ENCODE measurements at places on chromosomes 16 and 17. TPM values are rescaled to one million over a fixed set of nuclear protein-coding genes. Genes with fewer than 3 reads are reported as not detected.

PAQR4 gene
- 11.9 TPM for total RNA-seq

KRTAP4-3 gene
- not detected for total RNA-seq

TBC1D26 gene
- 0.78 TPM for total RNA-seq

TBC1D3C gene
- not detected for total RNA-seq

TAC4 gene
- total RNA-seq, result not detected

SMARCE1 gene
- 137 TPM for total RNA-seq

NPIPB9 gene
- 2.6 TPM for total RNA-seq

CCL5 gene
- not detected for total RNA-seq

KRTAP9-1 gene
- total RNA-seq, result not detected

TOX3 gene
- total RNA-seq, result 0.86 TPM

DUSP3 gene
- total RNA-seq, result 36.4 TPM

C16orf96 gene
- 0.08 TPM for total RNA-seq

CDR2L gene
- 21.4 TPM for total RNA-seq

- no peak overlapping the region for H3K4me3 ChIP-seq
- H3K36me3 ChIP-seq, result peaks cover 45% of the 10 kb centered on the region
- H3K27ac ChIP-seq, result no peak overlapping the region
- no peaks in the 10 kb centered on the region for H3K4me1 ChIP-seq
- no peaks in the 10 kb centered on the region for H3K27me3 ChIP-seq
These were observed 36.4 kb downstream of the MBTPS1 start for GRCh38 chr16:84080378-84080777.

DNA sequence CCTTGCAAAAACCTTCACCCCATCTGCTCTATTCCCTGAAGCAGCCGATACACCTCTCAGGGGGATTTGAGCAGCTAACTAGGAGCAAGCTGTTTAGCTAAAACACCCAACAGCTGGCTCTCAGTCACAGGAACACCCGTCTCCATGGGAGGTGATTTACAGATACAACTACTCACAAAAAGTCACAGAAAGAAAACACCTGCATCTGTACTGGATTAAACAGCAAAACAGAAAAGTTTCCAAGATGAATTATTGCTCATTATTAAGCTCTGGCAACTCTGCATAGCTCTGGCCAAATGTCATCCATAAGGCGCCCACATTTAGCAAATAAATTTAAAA lies 22.3 kb downstream of the GJC1 start:
- H3K4me1 ChIP-seq, result peaks cover 12% of the 10 kb centered on the region
- H3K27ac ChIP-seq, result peak overlapping the region; percentile 5
- H3K36me3 ChIP-seq, result peaks cover 21% of the 10 kb centered on the region

DNA sequence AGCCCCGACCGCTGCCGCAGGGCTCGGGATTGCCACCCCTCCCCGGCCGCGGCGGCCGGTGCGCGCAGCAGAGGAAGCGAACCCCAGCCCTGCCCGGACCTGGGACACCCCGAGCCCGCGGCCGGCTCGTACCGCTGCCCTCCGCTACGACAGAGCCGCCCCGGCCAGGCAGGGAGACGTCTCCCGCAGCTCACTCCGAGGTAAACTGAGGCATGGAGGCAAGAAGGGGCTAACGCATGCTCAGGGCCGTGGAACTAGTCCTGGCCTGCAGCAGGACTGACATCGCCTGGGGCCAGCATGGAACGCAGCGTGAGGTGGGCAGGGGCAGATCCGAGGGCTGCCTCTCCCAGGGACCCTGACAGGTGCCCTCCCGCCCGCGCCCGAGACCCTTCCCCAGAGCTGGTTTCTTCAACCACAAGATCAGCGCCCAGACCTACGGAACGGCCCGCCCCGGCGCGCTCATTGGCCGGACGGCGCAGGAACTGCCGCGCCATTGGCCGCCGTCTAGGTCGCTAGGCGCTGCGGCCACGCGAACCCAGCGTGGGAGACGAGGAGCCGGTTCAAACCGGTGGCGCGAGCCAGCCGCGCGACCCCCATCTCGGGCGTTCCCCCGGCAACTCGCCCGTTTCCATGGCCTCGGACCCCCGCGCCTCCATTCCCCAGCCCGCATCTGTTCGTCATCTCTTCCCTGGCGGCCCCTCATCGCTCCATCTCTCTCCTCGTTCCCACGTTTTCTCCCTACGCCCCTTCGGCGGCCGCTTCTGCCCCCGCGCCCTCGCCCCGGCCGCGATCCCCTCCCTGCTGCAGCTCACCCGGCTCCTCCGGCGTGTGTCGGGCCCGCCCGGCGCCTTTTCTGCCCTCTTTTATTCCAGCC lies at the start of gene SLC43A2:
Gene SLC43A2, minus strand, starts transcription at position 853 of the 874 bp plus-strand sequence. CDS start 960 bp downstream, outside the sequence.
- DNase-seq, result peak; percentile 91
- peaks cover 16% of the 10 kb centered on the region for H3K4me1 ChIP-seq
- H3K36me3 ChIP-seq, result no peaks in the 10 kb centered on the region
- peak within 1 kb of the TSS; percentile 97 for H3K27ac ChIP-seq
- H3K27me3 ChIP-seq, result peaks cover 29% of the 10 kb centered on the region

GRCh38 chr16:57282510-57283213 lies 1.8 kb downstream of the PLLP start:
- DNase-seq, result no peak
- H3K27me3 ChIP-seq, result peaks cover 3% of the 10 kb centered on the region
- H3K4me3 ChIP-seq, result no peak overlapping the region
- H3K27ac ChIP-seq, result no peak overlapping the region

DNA sequence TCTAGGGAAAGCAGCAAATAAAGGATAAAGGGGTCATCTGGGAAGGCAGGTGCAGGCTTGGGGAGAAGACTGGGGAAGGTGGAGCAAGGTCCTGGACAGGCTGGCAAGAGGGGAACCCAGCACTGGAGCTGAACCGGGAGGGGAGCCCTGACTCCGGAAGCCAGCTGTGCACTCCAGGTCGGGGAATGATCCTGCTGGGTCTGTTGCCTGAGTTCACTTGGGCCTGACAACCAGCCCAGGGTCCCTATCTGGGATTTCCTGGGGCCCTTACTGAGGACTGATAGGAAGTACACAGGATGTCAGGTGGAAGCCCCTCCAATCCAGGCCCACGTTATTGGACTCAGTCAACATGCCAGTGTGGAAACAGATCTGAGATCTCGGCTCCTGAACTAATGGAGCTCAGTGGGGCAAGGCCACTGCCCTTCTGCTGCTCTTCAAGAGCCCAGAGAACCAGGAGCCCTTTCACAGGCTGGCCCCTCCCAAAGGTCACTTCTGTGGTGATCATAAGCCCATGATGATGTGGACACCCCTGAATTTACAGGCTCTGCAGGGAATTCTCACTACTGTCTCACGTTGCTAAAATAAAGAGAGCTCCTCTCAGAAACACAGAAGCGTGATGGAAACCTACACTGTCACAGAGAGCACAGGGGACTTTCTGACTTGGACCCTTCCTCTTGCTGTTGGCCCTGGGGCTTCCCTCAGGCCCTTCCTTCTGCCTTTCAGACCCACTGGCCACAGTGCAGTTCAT lies 19.9 kb upstream of the PITPNM3 start:
- H3K36me3 ChIP-seq, result peaks cover 25% of the 10 kb centered on the region
- H3K4me3 ChIP-seq, result no peak overlapping the region
- no peak overlapping the region for H3K27ac ChIP-seq
- no peaks in the 10 kb centered on the region for H3K27me3 ChIP-seq
- no peak for DNase-seq
- peaks cover 13% of the 10 kb centered on the region for H3K4me1 ChIP-seq

GRCh38 chr17:6019959-6020358 lies 50.2 kb upstream of the WSCD1 start:
- H3K36me3 ChIP-seq, result no peaks in the 10 kb centered on the region
- peak; percentile 60 for DNase-seq
- peaks cover 41% of the 10 kb centered on the region for H3K27me3 ChIP-seq
- no peak overlapping the region for H3K4me3 ChIP-seq
- H3K4me1 ChIP-seq, result peaks cover 6% of the 10 kb centered on the region

- DNase-seq, result no peak
- H3K36me3 ChIP-seq, result no peaks in the 10 kb centered on the region
- H3K4me1 ChIP-seq, result peaks cover 22% of the 10 kb centered on the region
- peak overlapping the region; percentile 68 for H3K4me3 ChIP-seq
- no peak overlapping the region for H3K27ac ChIP-seq
- H3K27me3 ChIP-seq, result peaks cover 5% of the 10 kb centered on the region
These were observed 795 bp upstream of the PAQR4 start for GRCh38 chr16:2968368-2968737.

DNA sequence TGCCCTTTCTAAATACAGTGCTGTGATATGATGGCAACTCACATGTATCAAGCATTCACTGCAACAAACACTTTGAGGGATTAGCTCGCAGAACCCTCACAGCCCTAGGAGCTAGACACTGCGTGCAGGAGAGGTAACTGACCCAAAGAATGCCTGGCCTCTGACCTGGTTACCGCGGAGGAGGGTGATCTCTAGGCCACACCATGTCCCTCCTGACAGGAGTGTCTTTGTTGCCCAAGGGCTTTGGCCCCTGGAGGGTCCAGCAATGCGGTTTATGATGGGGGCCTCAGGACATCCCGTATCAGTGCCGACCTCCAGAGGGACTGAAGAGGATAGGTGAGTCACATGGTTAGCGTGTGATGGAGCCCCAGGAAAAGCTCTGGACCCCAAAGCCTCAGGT lies 130.6 kb downstream of the MGAT5B start:
- H3K4me3 ChIP-seq, result no peak overlapping the region
- no peak overlapping the region for H3K27ac ChIP-seq
- no peak for DNase-seq

DNA sequence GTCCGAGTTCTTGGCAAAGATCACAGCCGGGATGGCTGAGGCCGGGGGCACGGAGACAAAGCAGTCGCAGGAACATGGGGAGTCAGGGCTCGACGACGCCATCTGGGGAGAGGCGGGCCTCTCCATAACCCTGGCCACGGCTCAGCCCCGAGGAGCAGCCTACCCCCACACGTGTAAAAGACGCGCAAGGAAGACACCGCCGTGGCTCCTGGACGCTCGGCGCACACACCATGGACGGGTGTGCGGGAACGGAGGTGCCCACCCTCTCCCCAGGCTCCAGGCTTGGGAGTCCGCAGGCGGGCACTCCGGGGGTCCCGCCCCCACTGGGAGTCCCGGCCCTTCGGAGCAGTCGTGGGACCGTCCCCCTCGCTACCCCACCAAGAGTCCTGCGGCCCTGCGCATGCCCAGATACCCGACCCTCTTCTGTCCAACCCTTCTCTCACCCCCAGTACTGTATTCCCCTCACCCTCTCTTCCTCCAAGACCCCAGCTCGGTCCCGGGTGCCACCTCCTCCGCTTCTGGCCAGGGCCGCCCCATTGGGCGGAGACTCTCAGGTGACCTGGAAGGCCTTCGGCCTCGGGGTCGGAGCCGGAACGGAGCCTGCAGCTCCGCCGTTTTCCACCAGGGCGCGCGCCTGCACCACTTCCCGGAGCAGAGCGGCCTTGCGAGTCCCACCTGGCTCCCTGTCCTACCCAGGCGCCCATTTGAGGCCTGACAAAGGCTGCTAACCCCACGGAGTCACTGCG lies at the start of gene SCRN2:
Gene SCRN2, minus strand, starts transcription at position 532 of the 746 bp plus-strand sequence. Its CDS starts 430 bp downstream, at position 102.
- peaks cover 11% of the 10 kb centered on the region for H3K27me3 ChIP-seq
- peak within 1 kb of the TSS; percentile 78 for H3K27ac ChIP-seq
- H3K4me1 ChIP-seq, result peaks cover 30% of the 10 kb centered on the region
- DNase-seq, result peak; percentile 95
- peaks cover 2% of the 10 kb centered on the region for H3K36me3 ChIP-seq
- H3K4me3 ChIP-seq, result peak within 1 kb of the TSS; percentile 98

DNA sequence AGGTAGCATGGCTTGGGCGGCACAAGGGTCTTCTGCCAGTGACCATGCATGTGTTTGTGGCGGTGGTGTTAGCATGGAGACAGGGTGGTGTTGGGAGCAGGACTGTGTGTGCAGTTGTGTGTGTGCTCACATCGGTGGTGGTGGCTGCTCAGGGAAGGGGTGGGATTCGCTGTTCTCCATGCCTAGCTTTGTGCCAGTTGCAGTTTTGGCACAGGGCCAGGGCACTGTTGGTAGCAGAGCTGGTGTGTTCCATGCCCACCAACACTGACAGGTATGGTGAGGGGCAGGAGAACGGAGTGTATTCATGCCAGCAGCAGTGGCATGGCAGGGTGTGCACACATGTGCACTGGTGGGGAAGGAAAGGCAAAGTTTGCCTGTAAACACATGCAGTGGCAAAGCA lies 77.3 kb upstream of the TEKT1 start:
- no peaks in the 10 kb centered on the region for H3K36me3 ChIP-seq
- H3K4me3 ChIP-seq, result no peak overlapping the region
- no peak overlapping the region for H3K27ac ChIP-seq
- peaks cover 26% of the 10 kb centered on the region for H3K27me3 ChIP-seq
- H3K4me1 ChIP-seq, result peaks cover 1% of the 10 kb centered on the region

DNA sequence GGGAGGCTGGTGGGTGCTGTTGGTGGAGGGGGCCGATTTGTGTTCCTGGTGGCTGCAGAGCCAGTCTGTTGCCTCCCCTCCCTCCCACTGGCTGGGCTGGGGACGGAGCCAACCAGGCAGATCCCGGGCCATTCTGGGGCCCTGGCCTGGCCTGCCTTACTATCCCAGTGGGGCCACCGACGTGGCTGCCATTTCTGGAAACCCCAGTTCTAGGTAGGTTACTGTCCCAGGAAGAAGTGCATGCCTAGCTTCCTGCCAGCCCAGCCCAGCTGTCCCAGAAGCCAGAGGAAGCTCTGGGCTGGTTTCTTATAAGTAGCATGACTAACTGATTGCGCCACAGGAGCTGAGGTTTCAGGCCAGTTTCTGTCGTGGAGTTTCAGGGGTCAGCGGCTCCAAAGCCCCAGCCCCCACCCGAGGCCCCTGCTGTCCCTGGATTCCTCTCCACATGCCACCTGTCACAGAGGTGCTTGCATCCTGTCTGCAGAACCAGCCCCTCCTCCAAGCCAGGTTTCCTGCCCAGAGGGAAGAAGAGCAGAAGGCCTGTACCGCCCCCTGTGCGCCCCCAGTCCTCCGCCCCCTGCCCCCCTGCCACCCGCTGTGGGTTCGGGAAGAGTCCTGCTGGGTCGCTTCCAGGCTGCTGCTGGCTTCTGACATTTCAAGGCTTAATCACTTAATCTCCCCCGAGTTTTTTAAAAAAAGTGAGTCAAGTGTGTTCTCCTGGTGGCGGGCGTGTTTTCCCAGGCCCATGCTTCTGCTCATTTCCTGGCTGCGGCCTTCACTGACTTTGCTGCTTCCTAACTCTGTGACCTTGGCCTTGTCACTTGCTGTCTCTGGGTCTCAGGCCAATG lies 13.2 kb downstream of the IL4R start:
- no peaks in the 10 kb centered on the region for H3K27me3 ChIP-seq
- peak overlapping the region; percentile 96 for H3K27ac ChIP-seq
- peak overlapping the region; percentile 51 for H3K4me3 ChIP-seq
- peak; percentile 87 for DNase-seq
- peaks cover 50% of the 10 kb centered on the region for H3K4me1 ChIP-seq

- H3K27me3 ChIP-seq, result no peaks in the 10 kb centered on the region
- no peak overlapping the region for H3K4me3 ChIP-seq
- H3K4me1 ChIP-seq, result peaks cover 12% of the 10 kb centered on the region
- no peak for DNase-seq
These were observed 4.9 kb downstream of the CDK10 start for GRCh38 chr16:89691231-89691985.

Measured in osteocyte (in vitro differentiated cells).